ENCODE measurements at places on chromosomes 2 and 18. TPM values are rescaled to one million over a fixed set of nuclear protein-coding genes. Genes with fewer than 3 reads are reported as not detected.

The TLX2 gene
- total RNA-seq = not detected

DNA sequence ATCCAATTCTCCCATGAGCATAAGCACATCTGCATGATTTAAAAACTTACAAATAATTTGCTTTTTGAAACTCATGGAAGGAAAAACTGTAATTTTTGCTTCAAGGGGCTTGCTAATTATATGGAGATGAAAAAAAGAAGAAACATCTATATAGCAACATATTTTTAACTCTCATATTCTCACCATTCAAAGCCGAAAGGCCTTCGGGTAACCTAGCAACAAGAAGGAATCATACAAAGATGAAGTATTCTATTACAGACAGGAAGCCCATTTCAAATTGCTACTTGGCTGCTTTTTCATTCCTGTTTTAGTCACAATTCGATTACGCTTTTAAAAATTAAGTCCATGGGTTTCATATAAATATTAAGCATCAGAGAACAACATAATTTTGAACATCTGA is 39.2 kb upstream of the RNU4ATAC start:
- DNase-seq = no peak

DNA sequence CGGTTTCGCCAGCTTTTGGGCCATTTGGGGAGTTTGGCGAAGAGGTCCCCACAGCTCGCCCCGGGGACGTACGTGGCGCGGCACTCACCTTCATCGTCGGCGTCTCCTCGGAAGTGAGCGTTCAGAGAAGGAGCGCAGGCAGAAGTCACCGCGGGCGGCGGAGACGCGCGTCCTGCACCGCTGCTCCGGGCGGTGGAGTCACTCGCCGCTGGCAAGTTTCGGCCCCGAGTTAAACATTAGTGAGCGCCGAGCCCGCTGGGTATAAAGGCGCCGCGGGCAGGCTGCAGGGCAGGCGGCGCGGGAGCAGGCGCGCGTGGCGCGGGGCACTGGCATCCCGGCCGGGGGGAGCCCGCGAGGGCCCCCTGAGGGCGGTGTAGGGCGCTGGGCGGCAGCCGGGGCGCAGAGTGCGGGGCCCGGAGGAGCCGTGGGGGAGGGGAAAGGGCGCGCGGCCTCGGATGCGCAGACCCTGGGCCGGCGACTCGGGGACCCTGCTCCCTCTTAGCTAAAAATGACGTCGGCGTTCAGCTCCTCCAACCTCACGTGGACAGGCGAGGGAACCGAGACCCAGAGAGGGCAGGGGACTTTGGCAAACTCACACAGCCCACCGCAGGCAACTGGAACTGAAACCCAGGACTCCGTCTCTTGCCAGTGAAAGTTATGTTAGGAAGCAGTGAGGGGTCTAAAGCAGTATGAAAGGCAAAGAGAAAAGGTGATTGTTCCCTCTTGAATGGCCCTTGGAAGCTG is at the start of gene DPP4:
Gene DPP4, minus strand, starts transcription at position 328 of the 744 bp plus-strand sequence. Its CDS starts 234 bp downstream, at position 94.
- no peak for DNase-seq

- DNase-seq = no peak
Measured at GRCh38 chr2:208227581-208228232, 27.2 kb downstream of the IDH1 start.

GRCh38 chr18:71682591-71682990 is 861.6 kb downstream of the CBLN2 start:
- no peak for DNase-seq

The FBXO48 gene
- total RNA-seq = 0.92 TPM

- no peak for DNase-seq
Measured at GRCh38 chr2:198289811-198290210, 485.4 kb downstream of the PLCL1 start.

DNA sequence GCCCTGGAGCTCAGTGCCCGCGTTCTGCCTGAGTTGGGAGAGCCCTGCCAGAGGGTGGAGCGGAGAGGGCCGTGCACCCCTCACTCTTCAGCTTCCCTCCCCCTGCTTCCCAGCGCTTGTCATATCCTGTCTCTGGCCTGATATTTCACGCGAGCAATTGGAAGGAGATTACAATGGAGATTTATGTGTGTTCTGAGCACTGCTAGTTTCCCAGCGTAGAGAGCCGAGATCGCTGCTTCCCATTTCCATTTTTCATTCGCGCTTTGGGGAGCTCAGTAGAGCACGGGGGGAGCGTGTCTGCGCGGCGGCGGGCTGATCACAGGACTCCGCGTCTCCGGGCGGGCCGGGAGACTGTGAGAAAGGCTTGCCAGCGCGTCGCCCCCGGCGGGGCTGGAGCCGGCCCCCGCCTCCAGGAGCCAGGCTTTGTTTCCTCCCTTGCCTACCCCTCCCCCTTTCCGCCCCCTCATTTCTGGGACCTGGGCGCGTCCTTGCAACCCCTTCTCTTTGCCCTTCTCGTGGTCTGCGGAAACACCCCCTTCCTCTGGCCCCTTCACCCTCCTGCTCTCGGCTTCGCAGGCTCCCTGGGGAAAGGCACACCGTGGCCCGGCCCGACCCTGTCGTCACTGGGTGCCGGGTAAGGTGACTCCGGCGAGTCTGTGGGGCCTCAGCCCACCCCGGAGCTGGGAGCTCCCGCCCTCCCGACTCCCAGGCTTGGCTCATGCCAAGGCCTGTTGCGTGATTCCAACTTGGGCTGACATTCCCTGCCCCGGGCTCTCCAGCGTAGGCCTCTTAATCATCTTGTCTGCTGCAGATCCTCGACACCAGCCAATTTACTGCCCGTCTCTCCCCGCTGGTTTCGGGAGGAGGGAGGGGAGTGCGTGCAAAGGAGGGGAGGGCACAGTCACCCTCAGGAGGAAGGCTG is 5.8 kb downstream of the DLX2 start:
- DNase-seq = no peak

The COL4A4 gene
- total RNA-seq = 3.0 TPM

GRCh38 chr18:45106331-45106774 is 425.7 kb downstream of the SETBP1 start:
- DNase-seq = no peak

The KCNG2 gene
- total RNA-seq = 0.32 TPM
